Frontal cortex (tissue), 4 donors: ENCODE measurements at places on chromosomes 5 and 9.

DNA sequence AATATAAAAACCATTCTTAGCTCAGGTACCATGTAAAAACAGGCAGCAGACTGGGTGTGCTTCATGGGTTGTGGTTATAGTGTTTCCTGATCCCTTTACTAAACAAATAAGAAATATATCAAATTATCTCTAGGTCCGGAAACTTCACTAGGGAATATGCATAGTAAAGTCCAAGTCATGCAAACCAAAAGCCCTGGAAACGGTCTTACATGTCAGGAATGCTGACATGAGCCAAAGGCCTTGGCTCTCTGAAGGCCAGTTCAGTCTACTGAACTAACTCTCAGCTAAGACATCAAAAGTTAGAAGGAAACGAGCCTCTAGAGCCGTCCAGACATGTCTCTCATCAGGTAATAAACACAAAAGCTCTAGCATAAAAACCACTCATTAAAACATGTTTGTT, 778.9 kb upstream of the ZNF608 start:
- DNase-seq, result no peak

DNA sequence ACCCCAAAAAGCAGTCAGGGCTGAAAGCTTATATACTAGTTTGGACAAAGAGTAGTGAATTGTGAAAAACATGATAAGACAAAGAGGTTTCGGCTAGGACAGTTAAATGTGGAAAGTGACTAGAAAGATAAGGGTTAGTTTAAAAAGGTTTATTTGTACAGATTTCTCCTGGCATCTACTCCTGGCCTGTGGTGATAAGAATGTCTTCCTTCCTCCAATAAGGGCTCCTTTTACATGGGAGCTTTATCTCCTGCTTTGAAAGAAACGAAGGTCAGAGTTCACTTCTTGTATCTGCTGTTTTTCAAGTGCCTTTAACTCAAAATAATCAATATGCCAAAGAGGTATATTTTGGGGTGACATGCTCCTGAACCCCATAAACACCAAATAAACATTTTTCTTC, 776.1 kb upstream of the COX7C start:
- DNase-seq, result no peak

DNA sequence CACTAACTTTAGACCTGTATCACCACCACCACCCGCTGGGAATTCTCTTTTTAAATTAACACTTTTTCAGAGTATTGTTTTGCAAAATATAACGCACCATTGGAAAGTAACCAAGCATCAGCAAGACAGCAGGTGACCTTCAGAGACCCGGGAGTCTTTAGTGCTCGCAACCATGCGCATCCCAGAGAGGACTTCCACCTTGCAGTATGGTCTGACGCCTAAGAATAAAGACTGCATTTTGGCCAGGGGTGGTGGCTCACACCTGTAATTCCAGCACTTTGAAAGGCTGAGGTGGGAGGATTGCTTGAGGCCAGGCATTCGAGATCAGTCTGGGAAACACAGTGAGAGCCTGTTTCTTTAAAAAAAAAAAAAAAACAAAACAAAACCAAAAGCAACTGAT, 113.8 kb downstream of the MED27 start:
- DNase-seq, result no peak

- DNase-seq, result no peak
Observed at GRCh38 chr9:98563988-98564387, 144.7 kb downstream of the GABBR2 start.

- DNase-seq, result no peak
Observed at GRCh38 chr5:160033546-160034252, 24.8 kb downstream of the TTC1 start.

GRCh38 chr5:36728697-36729543, 122.5 kb downstream of the SLC1A3 start:
- peak; percentile 66 for DNase-seq

- no peak for DNase-seq
Observed at GRCh38 chr9:78210841-78211301, 25.0 kb upstream of the CEP78 start.

DNA sequence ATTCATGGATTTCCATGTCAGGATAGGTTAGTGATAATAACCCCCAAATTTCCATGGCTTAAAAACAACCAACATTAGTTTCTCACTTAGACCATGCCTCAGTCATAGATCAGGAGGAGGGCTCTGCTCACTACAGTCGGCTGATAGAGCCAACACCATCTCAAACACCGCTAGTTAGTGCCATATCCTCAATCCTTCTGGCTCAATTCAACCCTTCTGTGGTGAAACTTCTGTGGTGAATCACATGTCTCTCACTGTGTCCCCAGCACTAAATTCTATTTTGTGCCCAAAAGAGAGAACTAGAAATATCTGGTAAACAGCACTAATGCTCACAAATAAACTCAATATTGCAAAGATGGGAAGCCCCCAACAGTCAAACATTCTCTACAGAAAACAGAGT, 21.1 kb downstream of the ECPAS start:
- no peak for DNase-seq
